Stimulated activated CD8-positive, alpha-beta memory T cell treated with anti-CD3 and anti-CD28 coated beads, Interleukin-7, amount 100 ng/mL, for 48 hours (primary cell): ENCODE measurements at places on chromosomes 1 and 21.

DNA sequence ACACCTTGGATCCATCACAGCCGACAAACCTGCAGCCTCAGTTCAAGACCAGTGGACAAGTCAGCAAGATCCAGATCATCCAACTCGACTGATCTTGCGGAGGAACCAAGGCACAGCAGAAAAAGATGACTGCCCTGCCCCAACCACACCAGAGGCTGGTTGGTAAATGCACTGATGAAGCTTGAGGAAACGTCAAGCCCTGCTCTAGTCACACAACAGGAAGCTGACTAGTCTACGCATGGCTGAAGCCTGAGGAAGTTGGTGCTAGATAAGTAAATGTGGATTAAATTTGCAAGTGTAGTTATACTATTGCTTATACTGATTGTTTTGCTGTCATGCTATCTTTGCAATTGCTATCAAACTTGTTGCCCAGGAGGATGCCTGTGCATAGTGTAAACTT, 89.0 kb downstream of the LIPI start:
- no peak for DNase-seq

- DNase-seq, result no peak
Observed at GRCh38 chr1:235504122-235504493, at the start of gene B3GALNT2. TSS of gene B3GALNT2 (minus strand) at chr1:235504452. CDS start at chr1:235504252, 200 bp downstream.

DNA sequence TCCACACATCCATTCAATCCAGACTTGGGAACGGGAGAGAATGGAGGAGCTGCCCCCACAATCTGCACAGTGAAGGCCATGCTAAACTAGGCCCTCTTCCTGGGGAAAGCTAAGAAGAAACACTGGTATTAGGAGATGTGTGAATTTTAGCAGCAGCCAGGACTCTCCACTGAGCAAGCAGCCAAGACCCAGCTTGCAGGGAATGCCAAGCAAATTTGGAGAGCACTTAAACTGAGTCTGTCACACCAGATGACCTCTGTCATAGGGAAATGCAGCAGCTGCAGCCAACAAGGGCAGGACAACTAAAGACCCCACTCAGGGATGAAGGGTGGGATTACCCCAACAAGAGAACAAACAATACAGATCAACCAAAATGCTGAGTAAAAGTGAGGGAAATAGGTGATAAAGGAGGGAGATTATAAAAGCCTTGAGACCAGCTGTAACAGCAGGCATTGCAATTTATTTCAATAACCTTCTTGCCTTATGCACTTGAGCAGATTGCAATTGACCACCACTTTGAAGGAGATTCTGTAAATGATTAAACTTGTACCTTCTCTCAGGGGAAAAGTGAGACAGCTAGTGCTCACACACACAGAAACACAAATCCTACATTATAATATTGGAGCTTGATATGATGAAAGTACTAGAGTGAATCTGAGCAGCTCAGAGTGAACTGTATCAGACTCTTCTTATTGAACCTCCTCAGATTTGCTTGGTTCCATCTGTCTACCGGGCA, 2.5 kb upstream of the CLCA1 start:
- no peak for DNase-seq

- DNase-seq, result no peak
Observed at GRCh38 chr1:174391716-174392115, 56.0 kb upstream of the GPR52 start.

DNA sequence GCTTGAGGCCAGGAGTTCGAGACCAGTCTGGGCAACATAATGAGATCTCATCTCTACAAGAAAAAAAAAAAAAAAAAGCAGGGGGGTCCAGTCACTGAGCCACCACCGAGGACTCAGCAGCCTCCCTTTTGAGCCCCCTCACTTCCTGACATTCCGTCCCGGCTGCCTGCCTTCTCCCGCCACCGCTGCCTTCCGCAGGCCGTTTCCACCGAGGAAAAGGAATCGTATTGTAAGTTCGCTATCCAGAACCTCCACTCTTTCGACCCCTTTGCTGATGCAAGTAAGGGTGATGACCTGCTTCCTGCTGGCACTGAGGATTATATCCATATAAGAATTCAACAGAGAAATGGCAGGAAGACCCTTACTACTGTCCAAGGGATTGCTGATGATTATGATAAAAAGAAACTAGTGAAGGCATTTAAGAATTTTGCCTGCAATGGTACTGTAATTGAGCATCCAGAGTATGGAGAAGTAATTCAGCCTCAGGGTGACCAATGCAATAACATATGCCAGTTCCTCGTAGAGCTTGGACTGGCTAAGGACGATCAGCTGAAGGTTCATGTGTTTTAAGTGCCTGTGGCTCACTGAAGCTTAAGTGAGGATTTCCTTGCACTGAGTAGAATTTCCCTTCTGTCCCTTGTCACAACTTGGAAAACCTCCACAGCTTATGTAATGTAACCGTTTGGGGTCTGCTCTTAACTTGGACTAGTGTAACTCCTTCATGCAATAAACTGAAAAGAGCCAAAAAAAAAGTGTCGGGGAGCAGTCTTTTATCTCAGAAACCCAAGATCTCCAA, 55.6 kb downstream of the GLUL start:
- DNase-seq, result no peak

DNA sequence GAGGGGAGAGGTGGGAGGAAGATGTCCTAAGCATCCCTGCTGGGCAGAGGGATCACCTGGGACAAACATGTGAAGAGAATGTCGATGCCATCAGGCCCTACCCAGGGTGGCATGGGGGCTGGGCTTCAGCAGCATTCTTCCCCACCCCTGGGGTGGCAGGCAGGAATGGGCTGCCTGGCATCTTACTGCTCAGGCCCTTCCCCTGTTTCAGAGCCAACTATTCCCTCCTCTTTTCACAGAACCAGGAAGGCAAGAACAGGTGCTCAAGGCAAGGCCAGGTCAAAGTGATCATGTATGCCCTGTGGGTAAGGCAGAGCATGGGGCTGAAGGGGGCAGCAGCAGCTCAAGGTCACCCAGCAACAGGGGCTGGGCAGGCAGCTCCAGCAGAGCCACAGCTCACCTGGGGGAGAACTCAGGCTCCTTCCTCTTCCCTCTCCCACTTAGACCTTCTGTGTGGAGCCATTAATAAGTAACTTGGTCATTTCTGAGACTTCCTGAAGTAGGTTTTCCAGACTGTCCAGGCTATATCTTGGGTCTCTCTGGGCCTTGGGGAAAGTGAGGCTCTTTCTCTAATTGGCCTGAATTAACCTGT, 56.4 kb downstream of the ELK4 start:
- no peak for DNase-seq

DNA sequence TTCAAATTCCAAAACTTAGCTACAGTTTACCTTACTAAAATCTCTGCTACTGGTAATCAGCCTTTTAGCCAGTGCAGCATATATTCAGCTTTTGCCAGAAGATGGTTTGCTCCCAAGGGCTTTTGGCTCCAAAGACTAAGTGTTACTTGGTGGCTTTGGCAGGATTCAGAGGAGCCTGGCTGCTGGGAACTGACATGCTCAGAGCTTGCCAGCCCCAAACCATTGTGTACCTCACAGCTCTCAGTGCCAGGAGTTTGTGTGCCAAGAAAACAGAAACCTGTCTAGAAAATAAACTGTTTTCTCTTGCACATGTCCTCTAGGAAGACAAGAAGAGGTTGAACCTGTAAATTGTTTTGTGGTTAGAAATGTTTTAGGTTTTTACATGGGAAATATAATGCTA, 315.9 kb downstream of the ST6GALNAC3 start:
- DNase-seq, result no peak

DNA sequence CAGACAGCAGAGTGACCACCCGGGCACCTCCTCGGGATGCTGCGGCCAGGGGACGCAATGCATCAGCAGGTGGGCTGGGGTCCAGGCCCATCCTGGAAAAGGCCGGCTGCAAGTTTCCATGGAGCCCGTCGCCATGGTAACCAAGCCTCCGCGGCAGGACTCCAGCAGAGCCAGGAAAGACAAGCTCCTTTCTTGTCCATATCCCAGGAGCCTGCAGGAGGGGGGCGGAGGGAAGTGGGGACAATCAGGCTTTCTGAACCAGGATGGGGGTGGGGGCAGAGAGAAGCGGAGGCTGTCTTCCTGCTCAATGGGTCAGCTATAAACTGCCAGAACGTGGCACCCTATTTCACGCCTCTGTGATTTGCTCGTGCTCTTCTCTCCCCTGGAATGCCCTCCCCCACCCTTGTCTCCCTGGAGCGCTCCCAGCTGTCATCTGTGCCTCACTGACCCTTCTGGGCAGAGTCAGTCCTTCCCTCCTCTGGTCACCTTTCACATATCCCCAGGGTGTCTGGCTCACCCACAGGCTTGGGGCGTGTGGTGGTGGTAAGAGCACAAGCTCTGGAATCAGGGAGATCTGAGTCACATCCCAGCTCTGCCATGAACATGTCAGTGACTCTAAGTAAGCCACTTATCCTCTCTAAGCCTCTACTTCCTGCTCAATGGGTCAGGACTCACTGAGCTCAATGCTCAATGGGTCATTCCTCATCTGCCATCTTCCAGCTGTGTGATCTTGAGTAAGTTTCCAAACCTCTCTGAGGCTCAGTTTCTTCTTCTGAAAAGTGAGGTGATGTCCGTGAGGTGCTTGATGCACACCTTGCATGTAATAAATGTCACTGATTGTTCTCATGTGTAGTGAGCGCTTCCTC, 58.9 kb upstream of the LAPTM5 start:
- no peak for DNase-seq

DNA sequence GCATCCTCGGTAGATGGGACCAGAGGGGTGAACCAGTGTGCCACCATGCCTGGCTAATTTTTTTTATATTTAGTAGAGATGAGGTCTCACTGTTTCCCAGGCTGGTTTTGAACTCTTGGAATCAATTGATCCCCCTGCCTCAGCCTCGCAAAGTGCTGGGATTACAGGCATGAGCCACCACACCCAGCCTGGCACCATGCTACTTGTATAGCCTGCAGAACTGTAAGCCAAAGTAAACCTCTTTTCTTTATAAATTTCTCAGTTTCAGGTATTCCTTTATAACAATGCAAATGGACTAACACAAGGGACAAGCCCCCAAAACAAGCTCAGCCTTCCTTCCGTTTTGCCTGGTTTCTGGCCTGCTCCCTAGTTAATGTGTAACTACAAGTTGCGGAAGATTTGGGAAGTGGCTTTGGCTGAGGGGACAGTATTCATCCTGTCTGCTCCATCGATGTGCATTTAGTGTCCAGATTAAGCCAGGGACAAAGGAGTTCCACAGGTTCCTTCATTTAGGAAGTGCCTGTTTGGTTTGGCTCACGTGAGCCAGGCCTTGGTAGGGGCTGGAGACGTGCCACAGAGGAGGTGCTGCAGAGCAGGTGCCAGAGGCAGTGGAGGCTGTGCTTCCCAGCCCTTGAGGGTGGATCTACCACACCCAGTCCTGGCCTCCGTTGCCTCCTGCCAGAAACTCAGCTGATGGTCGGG, 4.4 kb downstream of the AVPR1B start:
- no peak for DNase-seq

GRCh38 chr1:182453631-182454030, 3.7 kb downstream of the RGSL1 start:
- no peak for DNase-seq

GRCh38 chr1:35079003-35079930, at the start of gene ZMYM1:
TSS of gene ZMYM1 (plus strand) at chr1:35079385. CDS start at chr1:35093988, 14,603 bp downstream.
- DNase-seq, result peak; percentile 75

DNA sequence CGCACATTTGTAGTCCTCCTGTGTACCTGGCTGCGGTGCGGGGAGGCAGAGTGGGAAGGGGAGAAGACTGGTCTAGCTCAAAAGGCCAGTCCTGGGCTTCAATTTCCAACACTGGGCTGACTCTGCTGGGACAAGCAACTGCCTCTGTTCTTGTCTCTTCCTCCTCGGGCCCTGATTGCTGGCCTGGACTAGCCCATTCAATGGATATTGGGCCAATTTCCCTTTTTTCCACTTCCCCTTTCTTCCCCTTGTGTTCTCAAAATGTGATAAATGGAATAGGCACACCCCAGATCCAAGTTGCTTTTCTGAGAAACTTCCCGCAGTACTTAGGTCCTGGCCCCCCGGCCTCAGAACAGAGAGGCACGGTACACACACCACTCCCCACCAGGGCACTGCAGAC, 48.2 kb downstream of the SPSB1 start:
- DNase-seq, result no peak

DNA sequence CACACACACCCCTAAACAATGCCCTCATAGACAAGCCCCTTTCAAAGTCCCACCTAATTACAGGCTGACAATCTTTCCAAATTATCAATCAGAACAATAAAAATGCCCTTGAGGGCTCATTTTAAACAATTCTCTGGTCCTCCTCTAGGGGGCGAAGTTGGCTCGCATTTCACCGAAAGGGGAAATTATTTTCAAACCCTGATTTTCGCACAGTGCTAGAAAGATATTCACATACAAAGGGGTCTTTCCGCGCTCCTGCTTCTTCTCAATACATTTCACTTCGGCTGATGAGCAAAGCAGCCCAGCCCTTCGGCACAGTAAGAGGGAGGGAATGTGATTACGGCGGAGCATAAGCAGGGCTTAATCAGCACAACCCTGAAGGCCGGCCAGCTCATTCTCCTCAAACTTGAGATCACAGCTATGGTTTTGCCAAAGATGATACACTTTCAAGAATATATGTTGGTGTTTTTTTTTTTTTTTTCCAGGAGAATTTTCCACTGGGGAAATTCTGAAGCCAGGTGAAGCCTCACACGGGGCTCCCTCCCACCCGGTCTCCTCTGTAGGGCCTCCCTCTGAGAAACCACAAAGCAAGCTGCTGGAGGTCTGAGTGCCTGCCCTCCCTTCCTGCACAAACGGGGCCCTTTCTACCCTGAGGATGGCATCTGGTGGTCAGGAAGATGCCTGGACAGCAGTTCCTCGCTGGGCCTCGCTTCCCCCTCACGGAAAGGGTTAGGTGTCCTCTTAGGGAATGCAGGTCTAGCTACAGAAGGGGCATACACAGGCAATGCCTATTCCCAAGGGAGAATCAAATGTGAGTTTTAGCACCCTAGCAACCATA, 66.9 kb downstream of the GNG12 start:
- no peak for DNase-seq

GRCh38 chr1:170659399-170660035, 4.4 kb upstream of the PRRX1 start:
- DNase-seq, result no peak

- DNase-seq, result peak; percentile 35
Observed at GRCh38 chr1:230208619-230209261, 141.7 kb downstream of the GALNT2 start.

- DNase-seq, result no peak
Observed at GRCh38 chr1:85452948-85453347, 12.0 kb downstream of the DDAH1 start.

DNA sequence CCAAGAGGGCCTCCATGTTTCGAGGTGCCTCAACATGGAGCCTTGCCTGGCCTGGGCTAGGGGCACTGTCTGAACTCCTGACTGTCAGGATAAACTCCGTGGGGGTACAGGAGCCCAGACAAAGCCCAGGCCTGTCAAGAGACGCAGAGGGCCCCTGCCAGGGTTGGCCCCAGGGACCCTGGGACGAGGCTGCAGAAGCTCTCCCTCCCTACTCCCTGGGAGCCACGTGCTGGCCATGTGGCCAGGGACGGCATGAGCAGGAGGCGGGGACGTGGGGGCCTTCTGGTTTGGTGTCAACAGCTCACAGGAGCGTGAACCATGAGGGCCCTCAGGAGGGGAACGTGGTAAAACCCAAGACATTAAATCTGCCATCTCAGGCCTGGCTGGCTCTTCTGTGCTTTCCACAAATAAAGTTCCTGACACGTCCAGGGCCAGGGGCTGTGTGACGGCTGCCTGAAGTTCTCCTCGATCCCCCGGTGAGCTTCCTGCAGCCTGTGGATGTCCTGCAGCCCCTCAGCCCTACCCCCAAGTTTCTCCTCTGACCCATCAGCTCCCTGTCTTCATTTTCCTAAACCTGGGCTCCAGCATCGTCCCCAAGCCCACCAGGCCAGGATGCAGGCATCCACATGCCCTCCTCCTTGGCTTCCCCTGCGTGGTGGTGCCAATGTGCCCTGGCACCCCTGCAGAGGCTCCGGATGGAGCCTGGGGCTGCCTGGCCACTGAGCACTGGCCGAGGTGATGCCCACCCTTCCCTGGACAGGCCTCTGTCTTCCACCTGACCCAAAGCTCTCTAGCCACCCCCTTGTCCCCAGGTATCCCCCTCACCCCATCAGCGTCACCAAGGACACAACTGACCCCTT, 12.8 kb upstream of the LRRC3 start:
- no peak for DNase-seq
